ENCODE measurements at places on chromosomes 7 and 10.
A peak's percentile ranks its signal among the peaks of the same experiment; 100 is the strongest.

GRCh38 chr7:125090596-125090995, 161.0 kb upstream of the POT1 start:
- DNase-seq: no peak

- DNase-seq: no peak
Measured at GRCh38 chr10:44284198-44285084, 100.5 kb downstream of the CXCL12 start.

- no peak for DNase-seq
Measured at GRCh38 chr7:142584765-142585164, 164.5 kb upstream of the PRSS1 start.

GRCh38 chr10:13701157-13701919, 114.6 kb downstream of the PRPF18 start:
- DNase-seq: no peak

- DNase-seq: no peak
Measured at GRCh38 chr10:75159519-75159918, 48.1 kb downstream of the SAMD8 start.

DNA sequence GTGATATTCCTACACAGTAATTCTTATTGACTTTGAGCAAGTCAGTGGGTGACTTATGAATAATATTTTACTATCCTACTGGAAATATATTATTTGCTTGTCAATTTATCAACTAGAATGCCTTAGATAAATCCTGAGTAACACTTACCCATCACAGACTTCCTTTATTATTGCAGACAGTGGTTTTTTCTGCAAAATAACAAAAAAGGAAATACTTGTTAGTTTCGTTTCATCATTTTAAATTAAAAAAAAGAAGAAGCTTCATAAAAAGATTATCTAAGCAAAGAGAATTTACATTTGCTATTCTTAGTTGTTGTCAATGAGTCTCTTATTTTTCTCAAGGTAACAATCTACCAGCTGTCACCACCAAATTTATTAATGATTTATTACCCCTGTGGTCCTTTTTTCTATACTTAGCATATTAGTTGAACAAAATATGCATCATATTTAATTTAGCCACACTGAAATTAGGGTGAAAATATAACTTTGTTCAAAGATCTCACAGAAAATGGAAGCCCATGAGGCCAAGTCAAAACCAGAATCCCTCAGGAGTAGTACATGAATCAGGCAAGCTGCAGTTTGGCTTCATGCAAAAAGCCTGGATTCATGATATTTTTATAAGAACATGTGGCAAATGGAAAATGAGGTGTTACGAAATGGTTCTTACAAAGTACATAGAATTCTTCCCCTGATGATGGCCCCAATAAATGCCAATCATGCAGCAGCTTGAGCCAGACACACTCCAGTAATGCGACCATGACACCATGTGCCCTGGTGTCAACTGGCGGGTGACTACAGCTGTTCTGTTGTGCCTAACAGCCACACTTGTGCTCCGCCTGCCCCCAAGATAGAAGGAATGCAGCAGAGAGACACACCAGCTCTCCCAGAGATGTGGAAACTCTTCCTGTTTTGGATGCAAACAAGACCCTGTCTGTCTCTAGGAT, 132.6 kb downstream of the ELMO1 start:
- DNase-seq: no peak

- DNase-seq: peak; percentile 80
Measured at GRCh38 chr7:35519971-35520809, 174.7 kb downstream of the HERPUD2 start.

DNA sequence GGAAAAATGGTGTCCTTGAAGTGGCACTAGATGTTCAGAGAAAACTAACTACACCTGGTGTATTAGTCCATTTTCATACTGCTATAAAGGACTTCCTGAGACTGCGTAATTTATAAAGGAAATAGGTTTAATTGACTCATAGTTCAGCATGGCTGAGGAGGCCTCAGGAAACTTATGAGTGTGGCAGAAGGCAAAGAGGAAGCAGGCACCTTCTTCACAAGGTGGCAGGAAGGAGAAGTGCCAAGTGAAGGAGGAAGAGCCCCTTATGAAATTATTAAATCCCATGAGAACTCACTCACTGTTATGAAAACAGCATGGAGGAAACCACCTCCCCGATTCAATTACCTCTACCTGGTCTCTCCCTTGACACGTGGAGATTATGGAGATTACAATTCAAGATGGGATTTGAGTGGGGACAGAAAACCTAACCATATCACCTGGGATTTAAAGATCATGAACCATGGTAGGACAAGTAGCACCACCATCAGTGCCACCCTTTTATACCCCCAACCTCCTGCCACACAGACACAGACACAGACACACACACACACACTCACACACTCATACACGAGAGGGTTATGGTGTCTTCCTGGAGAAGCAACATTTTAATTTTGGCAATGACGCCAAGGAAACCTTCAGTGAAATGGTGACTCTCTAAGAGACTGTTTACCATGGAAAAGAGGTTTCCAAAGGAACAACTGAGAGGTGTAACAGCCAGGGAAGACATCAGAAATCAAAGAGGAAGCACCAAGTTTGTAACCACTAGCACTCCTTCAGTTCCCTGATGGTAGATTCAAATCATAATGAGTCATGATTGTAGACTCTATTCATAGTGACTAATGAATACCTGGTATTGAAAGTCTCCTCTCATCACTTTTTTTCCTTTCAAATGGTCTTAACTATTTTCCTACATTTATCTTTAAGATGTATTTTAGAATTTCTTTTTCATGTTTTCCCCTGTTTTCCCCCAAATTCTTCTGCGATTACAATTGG, 41.8 kb upstream of the WNT16 start:
- no peak for DNase-seq

DNA sequence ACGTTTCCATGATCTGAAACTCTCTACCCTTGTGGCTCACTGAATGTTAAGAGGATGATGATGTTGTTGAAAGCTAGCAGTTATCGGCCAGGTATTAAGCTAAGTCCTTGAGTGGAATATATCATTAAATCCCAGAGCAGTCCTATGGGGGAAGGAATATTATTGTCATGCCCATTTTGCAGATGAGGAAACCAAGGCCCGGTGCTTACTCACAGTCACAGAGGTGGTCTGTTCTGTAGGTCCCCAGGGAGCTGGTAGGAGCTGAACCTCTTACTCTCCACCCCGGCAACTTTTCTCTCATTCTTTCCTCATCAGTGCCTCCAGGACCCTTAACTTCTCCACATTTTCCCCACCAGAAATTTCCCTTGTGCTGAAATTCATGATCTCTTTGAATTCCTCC, 62.6 kb downstream of the ARMC3 start:
- no peak for DNase-seq

GRCh38 chr7:76106893-76107292, 59.0 kb downstream of the MDH2 start:
- DNase-seq: no peak
